ENCODE measurements at places on chromosomes 4 and X. TPM values are rescaled to one million over a fixed set of nuclear protein-coding genes. Genes with fewer than 3 reads are reported as not detected.
A peak's percentile ranks its signal among the peaks of the same experiment; 100 is the strongest.

DNA sequence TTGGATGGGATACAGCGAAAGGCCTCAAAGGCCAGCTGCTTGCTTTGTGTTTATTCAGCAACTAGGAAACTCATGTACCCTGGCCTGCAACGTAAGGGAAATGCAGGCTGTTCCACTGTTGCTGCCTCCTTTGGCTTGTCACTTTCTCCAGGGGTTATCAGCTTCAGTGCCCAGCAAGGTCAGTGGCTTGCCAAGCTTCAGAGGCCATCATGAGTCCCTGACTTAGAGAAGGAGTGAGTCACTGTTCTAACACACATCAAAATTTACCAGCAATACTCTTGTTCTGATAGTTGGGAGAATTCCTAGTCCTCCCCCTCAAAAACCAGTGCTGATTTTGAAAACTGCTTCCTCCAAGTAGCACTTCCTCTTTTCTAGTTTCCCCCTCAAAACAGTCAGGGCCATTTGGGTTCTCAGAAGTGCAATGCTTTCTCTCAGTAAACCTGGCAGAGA, 250.8 kb downstream of the ARHGAP24 start:
- H3K4me1 ChIP-seq, result no peaks in the 10 kb centered on the region
- no peak overlapping the region for H3K27ac ChIP-seq
- no peaks in the 10 kb centered on the region for H3K36me3 ChIP-seq

The LRRC66 gene
- polyA plus RNA-seq, result not detected

The MTNR1A gene
- not detected for polyA plus RNA-seq

The PORCN gene
- polyA plus RNA-seq, result 13.1 TPM

GRCh38 chrX:23811656-23812055, 28.7 kb downstream of the SAT1 start:
- H3K4me1 ChIP-seq, result no peaks in the 10 kb centered on the region
- DNase-seq, result no peak
- H3K36me3 ChIP-seq, result no peaks in the 10 kb centered on the region
- H3K27me3 ChIP-seq, result peaks cover 4% of the 10 kb centered on the region
- H3K27ac ChIP-seq, result no peak overlapping the region

DNA sequence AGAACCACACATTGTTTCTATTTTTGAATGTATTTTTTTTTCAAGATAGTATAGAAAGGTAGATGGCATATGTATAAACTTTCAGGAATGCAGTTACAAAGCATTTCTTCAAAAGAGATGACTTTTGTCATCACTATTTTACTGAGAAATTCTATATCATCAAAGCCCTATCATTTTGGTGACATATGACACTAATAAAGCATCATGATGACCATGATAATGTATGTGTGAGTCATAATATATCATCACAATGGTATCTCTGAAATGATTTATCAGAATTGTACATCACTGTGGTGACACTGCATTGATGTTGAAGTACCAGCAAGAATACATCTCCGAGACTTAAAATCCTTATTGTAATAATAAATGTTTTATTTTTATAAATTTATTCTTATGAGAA, 1740.8 kb downstream of the PCDH7 start:
- no peak overlapping the region for H3K27ac ChIP-seq
- H3K4me3 ChIP-seq, result no peak overlapping the region
- H3K4me1 ChIP-seq, result no peaks in the 10 kb centered on the region
- DNase-seq, result no peak
- H3K36me3 ChIP-seq, result no peaks in the 10 kb centered on the region
- H3K27me3 ChIP-seq, result no peaks in the 10 kb centered on the region

DNA sequence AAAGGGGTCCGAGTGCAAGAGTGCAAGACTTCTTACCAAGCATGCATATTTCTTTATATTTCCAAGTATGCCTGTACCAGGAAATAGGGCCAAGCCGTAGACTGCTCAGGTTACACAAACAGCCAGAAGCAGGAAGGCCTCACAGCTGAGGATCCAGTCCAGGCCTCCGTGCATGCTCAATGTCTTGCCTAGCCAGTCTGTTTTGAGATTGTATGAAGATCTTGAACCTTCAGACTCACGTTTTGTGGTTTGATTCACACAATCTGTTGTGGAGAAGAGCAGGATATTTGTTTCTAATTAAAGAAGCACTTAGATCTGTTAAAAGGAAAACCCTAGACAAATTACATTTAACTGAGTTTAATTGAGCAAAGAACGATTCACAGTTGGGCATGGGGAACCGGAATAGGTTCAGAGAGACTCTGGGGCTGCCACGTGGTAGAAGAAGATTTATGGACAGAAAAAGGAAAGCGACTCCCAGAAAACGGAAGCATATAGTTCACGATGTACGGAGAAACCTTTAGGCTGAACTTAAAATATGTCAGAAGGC, 1.2 kb downstream of the MGST2 start:
- no peaks in the 10 kb centered on the region for H3K36me3 ChIP-seq
- peaks cover 34% of the 10 kb centered on the region for H3K4me1 ChIP-seq
- H3K27ac ChIP-seq, result peak overlapping the region; percentile 97
- no peak for DNase-seq
- H3K4me3 ChIP-seq, result peak overlapping the region; percentile 97

The DDX3X gene
- 160 TPM for polyA plus RNA-seq

GRCh38 chr4:105470766-105471165, 3.1 kb downstream of the PPA2 start:
- peaks cover 41% of the 10 kb centered on the region for H3K4me1 ChIP-seq
- DNase-seq, result no peak
- H3K27ac ChIP-seq, result peak overlapping the region; percentile 96
- peaks cover 3% of the 10 kb centered on the region for H3K36me3 ChIP-seq

The AFP gene
- not detected for polyA plus RNA-seq

DNA sequence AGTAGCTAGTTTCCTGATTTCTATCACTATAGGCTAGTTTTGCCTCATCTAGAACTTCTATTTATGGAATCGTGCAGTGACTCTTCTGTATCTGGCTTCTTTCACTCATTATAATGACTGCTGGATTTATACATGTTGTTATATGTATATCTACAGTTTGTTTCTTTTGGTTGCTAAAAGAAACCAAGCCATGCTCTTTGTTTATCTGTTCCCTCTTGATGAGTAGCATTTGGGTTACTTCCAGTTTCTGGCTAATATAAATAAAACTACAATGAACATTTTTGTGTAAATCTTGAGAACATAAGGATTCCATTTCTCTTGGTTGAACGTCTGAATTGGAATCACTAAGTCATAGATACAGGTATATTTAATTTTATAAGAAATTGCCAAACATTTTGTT, 73.9 kb downstream of the ARHGAP24 start:
- no peak for DNase-seq
- H3K4me1 ChIP-seq, result no peaks in the 10 kb centered on the region
- no peak overlapping the region for H3K4me3 ChIP-seq
- H3K36me3 ChIP-seq, result no peaks in the 10 kb centered on the region
- H3K27ac ChIP-seq, result no peak overlapping the region

The CPLX1 gene
- polyA plus RNA-seq, result not detected

The DUSP21 gene
- polyA plus RNA-seq, result not detected

GRCh38 chrX:74023203-74023602, 280.8 kb upstream of the ZCCHC13 start:
- DNase-seq, result no peak
- H3K4me1 ChIP-seq, result peaks cover 5% of the 10 kb centered on the region
- no peaks in the 10 kb centered on the region for H3K36me3 ChIP-seq

DNA sequence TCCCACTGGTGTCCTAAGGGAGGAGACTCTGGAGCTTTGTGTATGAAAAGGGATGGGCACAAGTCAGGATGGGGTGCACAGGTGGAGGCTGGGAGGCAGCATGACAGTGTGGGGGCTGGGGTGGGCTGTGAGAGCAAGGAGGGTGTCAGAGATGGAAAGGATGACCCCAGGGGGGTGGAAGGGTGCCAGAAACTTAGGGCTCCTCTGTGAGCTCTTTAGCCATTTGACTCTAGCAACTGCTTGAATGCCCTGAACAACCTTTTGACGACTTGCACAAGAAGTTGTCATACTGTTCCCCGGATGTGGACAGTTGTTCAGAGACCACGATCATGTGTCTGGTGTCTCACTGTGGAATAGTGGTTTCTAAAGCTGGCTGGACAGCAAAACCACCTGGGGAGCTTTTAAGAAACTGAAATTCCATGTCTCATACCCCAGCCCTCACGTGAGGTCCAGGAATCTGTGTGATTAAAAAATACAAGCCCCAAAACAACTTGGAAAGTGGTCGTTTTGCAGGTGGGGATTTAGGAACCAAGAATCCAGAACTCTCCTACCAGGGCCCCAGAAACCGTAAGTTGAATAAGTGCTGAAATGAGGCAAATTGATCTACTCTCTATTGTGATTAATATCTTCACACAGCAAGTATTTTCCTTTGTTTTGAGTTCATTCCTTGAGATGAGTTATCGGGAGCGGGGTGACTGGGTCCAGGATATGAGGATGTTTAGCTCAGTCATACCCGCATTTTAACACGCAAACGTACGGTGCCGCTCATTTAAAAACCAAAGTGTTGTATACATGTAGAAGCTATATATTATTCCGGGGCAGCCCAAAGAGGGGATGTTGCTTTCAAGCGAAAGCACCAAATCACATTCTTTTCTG, 3.4 kb downstream of the RHOH start:
- H3K27ac ChIP-seq, result peak overlapping the region; percentile 100
- peak overlapping the region; percentile 97 for H3K4me3 ChIP-seq
- peaks cover 9% of the 10 kb centered on the region for H3K36me3 ChIP-seq
- peak; percentile 83 for DNase-seq

Measured in immature natural killer cell (primary cell).